Fibroblast of skin of back (primary cell): ENCODE measurements at places on chromosomes 5 and 9.
A peak's percentile ranks its signal among the peaks of the same experiment; 100 is the strongest.

GRCh38 chr5:35516271-35516670 lies 101.4 kb upstream of the SPEF2 start:
- DNase-seq = no peak

- no peak for DNase-seq
These were observed 5.2 kb downstream of the DNM1 start for GRCh38 chr9:128208386-128208785.

GRCh38 chr9:2618289-2618688 lies 3.3 kb upstream of the VLDLR start:
- no peak for DNase-seq

- DNase-seq = no peak
These were observed 67.9 kb upstream of the TSLP start for GRCh38 chr5:111003623-111004022.

GRCh38 chr9:112664531-112664930 lies 53.4 kb downstream of the INIP start:
- DNase-seq = peak; percentile 73

DNA sequence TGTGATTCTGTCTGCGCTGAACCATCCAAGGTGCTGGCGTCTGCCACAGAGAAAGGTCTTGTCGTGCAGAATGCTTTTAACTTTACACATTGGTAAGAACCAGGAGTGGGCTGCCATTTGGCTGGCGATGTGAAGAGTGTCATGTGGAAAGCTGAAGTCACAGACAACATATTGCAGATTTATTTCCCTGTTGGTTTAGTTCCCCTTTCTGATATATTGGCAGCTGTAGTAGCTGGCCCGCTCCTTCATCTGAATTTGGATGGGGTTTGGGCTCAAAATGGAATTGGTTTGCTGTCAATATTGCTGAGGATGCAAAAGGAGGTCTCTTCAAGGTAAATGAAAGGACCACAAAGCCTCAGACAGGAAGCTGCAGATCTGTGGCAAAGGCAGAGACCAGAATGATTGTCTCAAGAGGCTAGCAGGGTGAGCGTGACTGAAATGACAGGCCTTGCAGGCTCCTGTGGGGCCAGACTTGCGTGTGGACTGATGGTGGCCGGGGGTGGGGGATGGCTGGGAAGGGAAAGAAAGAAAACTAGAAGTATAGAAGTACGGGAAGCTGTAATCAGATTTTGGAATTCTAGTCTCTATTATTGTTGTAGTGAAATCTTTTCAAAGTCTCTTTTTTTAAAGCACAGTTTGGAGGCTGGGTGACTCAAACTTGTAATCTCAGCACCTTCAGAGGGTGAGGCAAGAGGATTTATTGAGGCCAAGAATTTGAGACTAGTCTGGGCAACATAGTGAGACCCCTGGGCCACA lies 25.1 kb upstream of the CD180 start:
- no peak for DNase-seq

- DNase-seq = peak; percentile 67
These were observed 64.9 kb upstream of the OSMR start for GRCh38 chr5:38780945-38781344.

GRCh38 chr5:93279296-93279963 lies 301.6 kb downstream of the NR2F1-AS1 start:
- DNase-seq = peak; percentile 46

- peak; percentile 55 for DNase-seq
These were observed 37.2 kb downstream of the RCL1 start for GRCh38 chr9:4829969-4830368.

DNA sequence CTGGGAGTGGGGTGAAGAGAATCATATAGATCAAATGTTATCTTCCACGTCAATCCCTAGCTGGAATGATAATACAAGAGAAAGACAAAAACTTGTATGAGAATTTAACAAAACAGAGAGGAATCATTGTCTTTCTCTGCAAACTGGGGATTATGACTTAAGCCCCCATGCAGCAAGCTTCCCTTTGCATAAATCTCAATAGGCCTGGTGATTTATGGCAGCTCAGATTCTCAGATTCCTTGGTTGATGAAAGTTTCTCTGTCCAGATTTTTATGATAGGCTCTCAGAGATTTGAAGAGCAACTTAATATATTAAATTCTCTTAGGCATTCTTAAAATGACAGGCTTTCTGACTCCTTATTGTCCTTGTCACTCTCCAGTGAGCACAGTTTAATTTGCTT lies 56.0 kb downstream of the RASGRF2 start:
- no peak for DNase-seq

GRCh38 chr9:26371236-26371635 lies 521.4 kb downstream of the CAAP1 start:
- no peak for DNase-seq

GRCh38 chr9:12271421-12271891 lies 421.7 kb upstream of the TYRP1 start:
- DNase-seq = no peak

GRCh38 chr9:128972956-128973355 lies 25.5 kb downstream of the NUP188 start:
- DNase-seq = peak; percentile 74

DNA sequence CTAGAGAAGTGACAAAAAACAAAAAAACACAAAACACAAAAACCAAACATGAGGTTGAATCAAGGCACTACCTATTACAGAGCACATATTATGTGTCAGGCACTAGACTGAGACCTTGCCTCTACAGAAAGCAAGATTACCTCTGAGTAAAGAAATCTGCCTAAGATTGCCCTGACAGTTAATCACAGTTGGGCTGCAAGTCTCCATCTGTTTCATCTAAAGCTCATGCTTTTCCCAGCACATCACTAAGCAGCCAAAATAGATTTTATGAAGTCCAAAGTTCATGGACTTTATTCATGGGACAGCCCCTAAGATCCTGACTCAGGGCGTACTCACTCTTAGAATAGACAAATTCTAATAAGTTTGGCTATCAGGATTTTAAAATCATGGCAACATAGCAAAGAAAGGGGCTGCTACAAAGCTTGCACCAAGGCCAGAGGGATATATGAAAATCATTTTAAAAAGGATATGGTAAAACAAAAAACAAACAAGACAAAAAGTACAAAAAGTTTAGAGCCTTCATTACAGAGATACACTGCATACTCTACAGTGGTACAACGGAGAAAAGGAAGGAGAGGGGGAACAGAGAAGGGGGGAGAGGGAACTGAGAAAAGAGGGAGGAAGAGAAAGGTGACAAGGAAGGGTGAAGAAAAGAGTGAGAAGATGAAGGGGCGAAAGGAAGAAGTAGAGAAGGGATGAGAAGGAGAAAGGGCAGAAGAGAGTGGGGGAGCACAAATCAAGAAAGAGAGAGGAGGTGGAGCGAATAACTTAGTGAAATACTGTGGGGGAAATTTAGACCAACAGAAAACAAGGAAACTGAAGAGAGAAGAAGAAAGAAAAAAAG lies 58.2 kb downstream of the RICTOR start:
- DNase-seq = peak; percentile 90

GRCh38 chr5:150301170-150301505 lies 1.6 kb downstream of the ARSI start:
- peak; percentile 51 for DNase-seq

DNA sequence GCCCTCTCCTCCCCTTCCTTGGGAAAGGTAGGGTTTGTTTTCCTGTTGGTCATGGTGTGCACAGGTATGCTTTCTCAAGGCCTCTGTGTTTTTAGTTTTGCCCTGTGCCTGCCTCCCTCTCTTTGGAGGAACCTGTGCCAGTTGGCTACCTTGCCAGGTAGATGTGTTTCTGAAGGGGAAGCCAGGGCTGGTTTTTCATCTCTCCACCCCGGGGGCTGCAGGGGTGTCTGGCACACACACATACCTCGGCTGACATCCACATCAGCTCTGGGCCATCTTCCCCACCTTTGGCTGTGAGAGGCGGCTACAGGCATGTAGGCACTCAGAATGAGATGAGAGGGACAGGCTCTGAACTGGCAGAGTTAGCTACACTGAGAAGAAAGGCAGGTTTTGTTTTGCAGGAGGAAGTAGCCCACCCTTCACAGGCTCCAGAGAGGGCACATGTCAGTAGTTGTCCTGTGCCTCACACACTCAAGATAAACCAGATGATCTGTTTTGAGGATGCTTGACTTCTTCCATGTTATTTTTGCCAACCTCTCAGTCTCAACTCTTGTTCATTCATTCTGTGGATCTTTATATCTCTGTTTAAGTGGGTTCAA lies 9.7 kb downstream of the RGMB start:
- no peak for DNase-seq

GRCh38 chr5:127963931-127964330 lies 119.6 kb upstream of the SLC12A2 start:
- no peak for DNase-seq

DNA sequence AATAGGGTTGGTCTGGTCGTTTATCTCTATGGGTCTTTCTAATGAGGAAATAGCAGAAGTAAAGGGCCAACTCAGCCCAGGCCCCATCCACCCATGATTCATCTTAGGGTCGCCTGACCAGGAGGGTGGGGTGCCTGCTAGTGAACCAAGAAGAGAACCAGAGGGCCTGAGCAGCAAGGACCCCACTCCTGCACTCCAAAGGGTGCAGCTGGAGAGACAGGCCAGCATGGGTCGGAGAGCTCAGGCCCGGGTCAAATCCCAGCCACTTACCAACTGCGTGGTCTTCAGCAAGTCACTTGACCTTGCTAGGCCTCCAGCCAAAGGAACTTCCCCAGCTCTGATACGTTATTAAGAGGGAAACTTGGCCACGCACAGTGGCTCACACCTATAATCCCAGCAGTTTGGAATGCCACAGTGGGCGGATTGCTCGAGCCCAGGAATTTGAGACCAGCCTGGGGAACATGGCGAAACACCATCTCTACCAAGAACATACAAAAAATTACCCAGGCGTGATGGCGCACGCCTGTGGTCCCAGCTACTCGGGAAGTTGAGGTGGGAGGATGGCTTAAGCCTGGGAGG lies 4.3 kb downstream of the BBLN start:
- no peak for DNase-seq

GRCh38 chr9:13171261-13171660 lies 108.2 kb downstream of the MPDZ start:
- DNase-seq = no peak

- DNase-seq = no peak
These were observed 129.9 kb upstream of the FER start for GRCh38 chr5:108617467-108618435.
